NK-92 treated with Interleukin-12 subunit alpha and Interleukin-12 subunit beta, amount 100 ng/mL, for 24 hours (cell line): ENCODE measurements at places on chromosomes 2 and 18.

- no peak for DNase-seq
Observed at GRCh38 chr2:69231612-69232277, 155.3 kb downstream of the GFPT1 start.

GRCh38 chr2:154375579-154375931 is 322.9 kb upstream of the KCNJ3 start:
- no peak for DNase-seq

DNA sequence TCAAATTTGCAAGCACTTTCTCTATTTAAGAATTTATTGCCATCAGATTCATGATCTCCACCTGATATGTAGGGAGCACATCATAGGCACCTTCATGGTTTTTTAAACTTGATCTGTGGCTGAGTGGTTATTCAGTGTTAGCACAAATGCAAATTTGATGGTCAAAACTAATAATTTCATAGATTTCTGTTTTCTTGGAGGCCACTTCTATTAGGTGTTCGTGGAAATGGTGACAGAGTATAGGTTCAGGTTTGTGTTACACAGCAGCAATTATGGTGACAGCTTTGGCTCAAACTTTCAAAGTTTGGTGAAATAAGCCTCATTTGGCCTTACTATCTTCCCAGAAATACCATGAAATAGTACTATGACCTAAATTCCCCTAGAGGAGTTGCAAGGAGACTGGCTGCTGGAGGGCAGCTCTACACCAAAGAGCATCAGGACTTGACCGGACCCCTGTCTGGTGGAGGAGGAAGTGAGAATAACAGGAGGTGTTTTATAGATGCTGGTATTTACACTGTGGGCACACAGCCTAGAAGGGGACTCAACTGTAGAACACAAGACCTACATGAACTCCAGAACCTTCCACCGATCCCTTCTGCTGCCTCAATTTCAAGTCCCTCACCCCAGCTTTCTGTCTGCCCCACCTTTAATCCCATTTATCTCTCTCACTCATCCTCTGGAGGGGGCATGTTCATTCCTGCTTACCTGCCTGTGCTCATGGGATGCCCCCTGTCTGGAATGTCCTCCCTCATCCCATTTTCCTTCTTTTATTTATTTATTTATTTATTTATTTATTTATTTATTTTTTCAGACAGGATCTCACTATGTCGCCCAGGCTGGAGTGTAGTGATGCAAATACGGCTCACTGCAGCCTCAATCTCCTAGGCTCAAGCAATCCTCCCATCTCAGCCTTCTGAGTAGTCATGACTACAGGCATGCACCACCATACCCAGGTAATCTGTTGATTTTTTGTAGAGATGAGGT is 132.9 kb upstream of the SIX2 start:
- no peak for DNase-seq

GRCh38 chr2:39068299-39069135 is 52.3 kb downstream of the SOS1 start:
- DNase-seq = no peak

DNA sequence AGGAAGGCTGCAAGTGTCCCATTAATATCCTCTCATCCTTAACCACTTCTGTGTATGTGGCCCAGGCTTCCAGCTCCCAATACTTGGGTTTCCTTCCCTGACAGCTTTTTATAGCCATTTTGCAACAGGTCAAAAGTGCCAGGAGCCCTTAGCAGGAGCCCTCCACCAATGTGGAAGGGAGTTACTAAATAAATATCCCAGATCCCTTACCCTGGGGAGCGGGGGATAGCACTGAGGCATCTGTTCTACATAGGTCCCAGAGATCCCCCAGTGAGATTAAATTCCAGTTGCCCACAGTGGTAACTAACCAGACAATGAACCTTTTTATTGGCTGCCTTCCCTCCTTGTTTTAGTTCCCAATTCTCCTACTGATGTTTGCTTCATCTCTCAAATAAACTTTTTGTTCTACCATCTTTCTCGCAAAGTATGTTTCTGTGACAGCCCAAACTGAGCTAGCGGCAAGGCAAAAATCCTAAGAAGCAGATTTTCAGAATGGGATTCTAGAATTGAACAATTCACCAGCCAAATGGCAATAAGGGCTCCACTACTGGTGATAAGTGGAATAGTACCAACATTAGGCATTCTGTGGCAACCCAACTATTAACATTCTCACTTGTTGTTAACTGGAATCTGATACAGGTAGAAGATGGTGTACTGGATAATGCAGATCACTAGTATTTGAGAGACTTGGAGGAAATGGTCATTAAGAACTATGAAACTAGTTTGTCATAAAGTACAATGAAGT is 83.9 kb upstream of the MAPRE2 start:
- no peak for DNase-seq

DNA sequence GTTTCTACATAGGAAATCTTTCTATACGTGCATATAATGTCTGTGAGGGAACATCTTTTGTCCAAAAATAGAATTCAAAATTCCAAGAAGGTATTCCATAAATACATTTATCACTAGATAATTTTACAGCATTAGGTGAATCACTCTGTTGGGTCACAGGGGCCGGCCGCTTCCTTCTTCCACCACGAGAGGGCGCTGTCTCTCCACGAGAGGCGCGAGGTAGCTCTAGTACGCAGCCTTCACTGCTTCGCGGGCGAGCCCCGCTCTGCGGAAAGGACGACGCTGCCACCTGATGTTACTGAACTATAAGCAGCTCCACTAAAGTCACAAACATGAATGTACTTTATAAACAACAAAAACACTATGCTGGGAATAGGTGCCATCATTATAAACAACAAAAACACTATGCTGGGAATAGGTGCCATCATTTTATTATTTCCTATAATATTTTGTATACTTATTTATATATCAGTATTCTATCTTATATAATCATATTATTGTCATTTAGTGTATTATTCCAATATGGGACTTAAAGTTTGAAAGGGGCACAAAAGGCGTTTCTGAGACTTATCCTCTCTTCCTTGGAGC is 69.4 kb upstream of the REV1 start:
- DNase-seq = peak; percentile 39

DNA sequence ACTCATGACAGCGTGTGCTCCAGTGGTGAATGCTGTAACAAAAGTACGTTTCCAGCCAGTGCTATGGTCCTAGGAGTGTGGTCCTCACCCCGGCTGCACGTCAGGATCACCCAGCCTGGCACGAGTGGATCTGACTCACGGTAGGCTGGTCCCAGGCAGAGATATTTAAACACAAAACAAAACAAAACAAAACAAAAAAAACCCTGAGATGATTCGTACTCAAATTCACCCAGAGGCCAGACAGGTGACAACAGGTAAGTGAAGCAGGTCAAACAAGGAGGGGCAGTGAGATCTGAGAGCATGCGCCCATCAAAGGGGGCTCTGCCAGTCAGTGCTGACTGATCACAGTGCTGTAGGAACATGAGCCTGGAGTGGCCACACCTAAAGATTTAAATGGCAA is 43.2 kb downstream of the C2orf76 start:
- DNase-seq = no peak

GRCh38 chr18:39862341-39862740 is 2092.7 kb upstream of the PIK3C3 start:
- no peak for DNase-seq

DNA sequence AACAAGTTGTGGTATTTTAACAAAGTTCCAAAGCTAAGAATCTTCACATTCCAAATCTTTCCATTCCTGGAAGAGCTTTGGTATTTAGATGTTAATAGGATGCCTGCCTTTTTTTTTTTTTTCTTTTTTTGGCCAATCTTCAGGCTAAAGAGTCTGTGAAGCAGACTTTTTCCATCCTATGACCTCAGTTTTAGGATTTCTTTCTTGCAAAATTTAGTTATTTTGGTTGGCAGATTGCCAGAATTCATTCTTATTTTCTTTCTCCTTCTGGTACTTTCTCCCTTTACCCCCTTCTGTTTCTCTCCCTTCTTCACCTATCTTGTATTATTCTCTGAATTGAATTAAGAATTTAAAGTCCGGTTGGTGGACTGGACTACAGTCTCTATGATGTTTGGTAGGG is 217.8 kb upstream of the REV1 start:
- DNase-seq = no peak

DNA sequence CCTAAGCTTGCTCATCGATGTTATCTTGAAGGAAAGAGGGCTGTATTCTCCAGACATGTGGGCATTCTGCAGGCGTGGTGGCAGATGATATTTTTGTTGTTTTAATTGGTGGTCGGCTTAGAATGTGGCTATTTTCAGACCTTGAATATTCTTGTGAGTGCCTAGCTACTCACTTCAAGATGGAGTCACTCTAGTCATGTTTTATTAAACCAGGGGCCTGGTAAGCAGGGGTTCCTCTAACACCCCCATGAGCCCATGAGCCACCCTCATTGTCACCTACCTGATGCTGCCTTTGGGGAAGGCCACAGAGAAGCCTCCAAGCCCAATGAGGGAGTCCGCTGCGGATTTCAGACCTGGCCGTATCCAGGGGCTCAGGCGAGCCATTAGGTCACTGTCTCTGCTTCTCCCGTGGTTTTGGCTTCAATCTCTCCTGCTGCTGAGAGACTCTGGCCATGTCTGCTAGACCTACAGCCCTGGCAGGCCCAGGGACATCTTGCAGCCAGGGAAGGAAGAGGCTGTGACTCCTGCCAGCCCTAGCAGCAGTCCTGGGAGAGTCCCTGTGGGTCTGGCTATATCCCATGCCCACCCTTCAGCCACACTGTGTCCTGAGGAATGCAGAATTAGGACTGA is 16.3 kb upstream of the KLF11 start:
- no peak for DNase-seq

GRCh38 chr2:68365087-68365486 is at the start of gene PLEK:
Gene PLEK, plus strand, starts transcription at chr2:68365282. Its CDS starts 70 bp downstream, at chr2:68365352.
- peak; percentile 71 for DNase-seq

DNA sequence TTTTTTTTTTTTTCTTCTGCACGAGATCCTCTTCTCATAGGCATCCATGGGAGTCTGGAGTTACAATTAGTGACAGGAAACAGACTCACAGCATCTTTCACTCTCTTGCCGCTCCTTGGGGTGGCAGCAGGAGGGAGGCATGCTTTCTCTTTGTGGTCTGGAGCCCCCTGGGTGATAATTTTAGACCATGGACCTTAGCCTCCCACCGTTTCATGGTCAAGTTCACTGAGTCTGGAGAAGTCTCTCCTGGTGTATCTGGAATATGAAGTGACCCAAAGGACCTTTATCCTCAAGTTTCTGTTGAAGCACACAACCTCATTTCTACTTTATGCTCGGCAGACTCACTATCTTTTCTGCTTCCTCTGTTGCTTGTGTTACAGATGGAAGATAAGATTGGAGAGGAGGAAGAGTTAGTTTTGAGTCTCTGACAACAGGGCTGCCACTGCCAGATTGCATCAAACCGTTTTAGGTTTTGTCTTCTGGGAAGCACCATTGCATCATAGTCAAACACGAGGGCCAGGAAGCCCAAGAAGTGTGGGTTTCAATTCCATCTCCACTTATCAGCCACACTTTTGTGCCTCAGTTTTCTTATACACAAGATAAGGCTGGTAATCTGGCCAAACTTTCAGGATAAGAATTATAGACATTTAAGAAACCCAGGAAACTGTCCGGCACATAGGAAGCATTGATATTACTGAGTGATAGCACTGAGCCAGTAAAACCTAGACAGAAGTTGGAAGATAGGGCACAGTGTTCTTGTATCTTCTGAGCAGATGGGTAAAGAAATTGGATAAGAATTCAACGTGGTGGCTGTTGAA is 62.3 kb downstream of the ADCYAP1 start:
- no peak for DNase-seq

- DNase-seq = no peak
Observed at GRCh38 chr2:55309446-55309845, 40.4 kb upstream of the MTIF2 start.

DNA sequence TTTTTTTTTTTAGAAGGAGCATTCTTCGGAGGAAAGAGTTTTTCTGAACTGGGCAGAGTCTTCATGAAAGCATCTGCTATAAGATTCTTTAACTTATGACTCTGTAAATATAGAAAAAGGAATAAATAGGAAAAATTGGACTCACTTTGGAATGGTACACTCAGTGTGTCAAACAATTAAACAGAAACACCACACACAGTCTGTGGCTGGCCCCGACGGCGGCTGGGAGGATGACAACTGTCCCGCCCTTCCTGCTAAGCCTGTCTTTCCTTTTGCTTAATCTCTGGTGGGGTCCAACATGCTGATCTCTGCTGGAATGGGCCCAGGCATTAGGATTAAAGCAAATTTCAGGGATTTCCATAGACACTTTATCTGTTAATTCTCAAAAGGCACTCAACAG is 12.5 kb upstream of the RAB31 start:
- DNase-seq = no peak

DNA sequence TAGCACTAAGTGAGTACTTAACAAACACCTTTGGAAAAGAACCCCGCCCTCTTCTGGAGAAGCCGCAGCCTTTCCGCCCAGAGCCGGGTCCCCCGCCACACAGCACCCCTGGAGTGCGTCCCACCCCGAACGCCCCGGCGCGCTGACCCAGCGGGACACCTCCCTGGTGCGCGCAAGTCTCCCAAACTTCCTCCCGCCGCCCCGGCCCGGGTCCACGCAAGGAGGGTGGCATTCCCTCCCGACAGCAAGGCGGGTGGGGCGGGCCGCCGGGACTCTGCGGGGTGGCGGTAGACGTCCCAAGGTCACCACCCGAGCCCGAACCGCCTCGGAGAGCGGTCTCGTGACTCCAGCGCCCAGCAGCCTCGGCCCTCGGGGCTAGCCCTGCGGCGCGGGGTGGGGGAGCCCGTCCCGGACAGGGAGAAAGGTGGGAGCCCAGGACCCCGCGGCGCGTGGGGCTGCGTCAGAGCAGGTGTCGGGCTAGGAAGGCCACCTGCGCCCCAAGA is 598 bp downstream of the CCDC93 start:
- DNase-seq = peak; percentile 21

- no peak for DNase-seq
Observed at GRCh38 chr2:134348760-134349159, 94.9 kb downstream of the MGAT5 start.

DNA sequence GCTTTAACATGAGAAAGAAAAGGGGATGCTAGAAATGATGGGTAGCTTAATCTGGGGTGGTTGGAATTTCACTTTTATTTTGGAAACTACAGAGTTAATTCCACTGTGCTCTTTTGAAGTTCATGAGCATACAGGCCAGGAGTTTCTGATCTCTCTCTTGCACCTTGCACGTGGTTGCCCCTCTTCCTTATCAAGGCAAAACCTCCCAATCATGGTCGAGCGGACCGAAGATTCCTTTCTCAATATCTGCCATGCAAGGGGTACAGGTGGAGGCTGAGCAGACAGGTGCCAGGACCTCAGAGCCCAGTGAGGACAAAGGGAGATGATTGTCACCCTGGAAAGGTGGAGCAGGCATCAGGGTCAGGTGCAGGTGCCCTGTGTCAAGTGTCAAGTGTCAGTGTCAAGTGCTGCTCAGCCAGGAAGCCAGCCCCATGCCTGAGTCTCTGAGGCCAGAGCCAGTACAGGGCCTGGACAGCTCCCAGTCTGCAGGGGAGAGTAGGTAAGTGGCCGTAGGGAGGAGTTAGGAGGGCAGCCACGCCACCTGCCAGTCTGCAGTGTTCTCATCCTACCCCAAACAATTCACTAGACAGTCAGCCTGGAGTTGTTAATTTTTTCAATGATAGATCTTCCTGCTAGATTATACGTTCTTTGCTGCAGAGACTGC is 42.2 kb downstream of the LPIN1 start:
- DNase-seq = no peak
